ENCODE measurements at places on chromosomes 4 and X.
A peak's percentile ranks its signal among the peaks of the same experiment; 100 is the strongest.

- no peak for DNase-seq
These were observed 498.0 kb upstream of the BOD1L1 start for GRCh38 chr4:14125375-14126129.

GRCh38 chr4:152207378-152207720 lies 328.5 kb downstream of the FBXW7 start:
- DNase-seq, result no peak

DNA sequence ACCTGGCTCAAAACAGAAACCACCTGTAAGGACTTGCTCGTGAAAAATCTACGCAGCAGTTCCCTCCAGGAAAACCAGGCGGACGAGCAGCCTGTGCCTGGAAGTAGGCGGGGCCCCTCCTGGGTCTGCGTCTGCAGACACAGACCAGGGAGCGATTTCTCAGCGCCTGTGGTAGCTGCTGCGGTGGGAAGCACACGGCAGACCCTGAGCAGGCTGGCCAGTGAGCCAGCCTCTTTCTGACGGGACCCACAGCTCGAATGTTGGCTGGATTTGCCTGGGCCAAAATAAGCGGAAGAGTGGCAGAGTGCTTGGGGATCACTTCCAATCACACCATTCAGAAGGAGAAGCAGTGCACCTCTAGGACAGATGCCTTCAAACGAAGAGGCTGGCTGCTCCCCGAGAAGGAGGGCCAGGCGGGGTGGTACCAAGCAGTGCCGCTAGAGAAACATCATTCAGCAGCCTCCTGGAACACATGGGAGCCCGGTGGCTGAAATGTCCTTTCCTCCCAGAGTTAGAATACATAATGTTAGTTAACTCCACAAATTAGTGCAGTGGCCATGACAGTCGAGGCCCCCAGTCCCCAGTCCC lies 85.9 kb downstream of the GATB start:
- no peak for DNase-seq

DNA sequence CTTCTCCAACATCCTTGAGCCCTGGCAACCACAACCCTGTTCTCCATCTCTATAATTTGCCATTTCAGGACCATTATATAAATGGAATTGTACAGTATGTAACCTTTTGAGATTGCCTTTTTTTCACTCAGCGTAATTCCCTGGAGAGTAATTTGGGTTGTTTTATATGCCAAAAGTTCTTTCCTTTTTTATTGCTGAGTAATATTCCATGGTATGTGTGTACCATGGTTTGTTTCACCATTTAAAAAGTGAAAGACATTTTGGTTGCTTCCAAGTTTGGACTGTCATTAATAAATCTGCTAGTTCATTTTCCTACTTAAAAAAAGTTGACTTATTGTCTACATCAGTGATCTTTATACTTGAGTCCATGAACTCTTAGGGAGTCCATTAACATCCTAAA lies 33.0 kb upstream of the SMIM10 start:
- no peak for DNase-seq

GRCh38 chrX:26649534-26649933 lies 433.6 kb downstream of the MAGEB5 start:
- no peak for DNase-seq

GRCh38 chr4:128068918-128069317 lies 7.8 kb downstream of the LARP1B start:
- no peak for DNase-seq

DNA sequence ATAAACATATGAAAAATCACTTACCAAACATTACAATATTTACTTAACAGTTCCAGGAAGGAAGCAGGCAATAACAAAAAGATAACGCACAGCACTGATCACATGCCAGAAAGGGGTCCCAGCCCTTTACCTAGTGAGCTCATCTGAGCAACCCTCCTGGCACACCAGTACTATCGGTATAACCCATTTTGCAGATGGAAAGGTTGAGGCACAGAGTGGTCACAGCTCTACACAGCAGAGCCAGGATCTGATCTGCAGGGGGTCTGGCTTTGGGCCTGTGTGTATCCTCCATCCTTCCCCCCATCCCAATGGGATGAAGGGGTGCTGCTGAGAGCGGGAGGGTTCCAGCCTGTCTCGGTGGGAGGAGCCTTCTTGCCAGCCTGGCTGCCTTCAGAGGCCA lies 5.0 kb downstream of the NSG1 start:
- DNase-seq, result no peak

- no peak for DNase-seq
These were observed 50.0 kb downstream of the TMA16 start for GRCh38 chr4:163544407-163545038.

- DNase-seq, result peak; percentile 80
These were observed 16.4 kb downstream of the TCEANC start for GRCh38 chrX:13669246-13669737.

- no peak for DNase-seq
These were observed 42.1 kb downstream of the NFKB1 start for GRCh38 chr4:102543030-102543928.

- DNase-seq, result no peak
These were observed 115.1 kb downstream of the SH3KBP1 start for GRCh38 chrX:19772096-19772821.

DNA sequence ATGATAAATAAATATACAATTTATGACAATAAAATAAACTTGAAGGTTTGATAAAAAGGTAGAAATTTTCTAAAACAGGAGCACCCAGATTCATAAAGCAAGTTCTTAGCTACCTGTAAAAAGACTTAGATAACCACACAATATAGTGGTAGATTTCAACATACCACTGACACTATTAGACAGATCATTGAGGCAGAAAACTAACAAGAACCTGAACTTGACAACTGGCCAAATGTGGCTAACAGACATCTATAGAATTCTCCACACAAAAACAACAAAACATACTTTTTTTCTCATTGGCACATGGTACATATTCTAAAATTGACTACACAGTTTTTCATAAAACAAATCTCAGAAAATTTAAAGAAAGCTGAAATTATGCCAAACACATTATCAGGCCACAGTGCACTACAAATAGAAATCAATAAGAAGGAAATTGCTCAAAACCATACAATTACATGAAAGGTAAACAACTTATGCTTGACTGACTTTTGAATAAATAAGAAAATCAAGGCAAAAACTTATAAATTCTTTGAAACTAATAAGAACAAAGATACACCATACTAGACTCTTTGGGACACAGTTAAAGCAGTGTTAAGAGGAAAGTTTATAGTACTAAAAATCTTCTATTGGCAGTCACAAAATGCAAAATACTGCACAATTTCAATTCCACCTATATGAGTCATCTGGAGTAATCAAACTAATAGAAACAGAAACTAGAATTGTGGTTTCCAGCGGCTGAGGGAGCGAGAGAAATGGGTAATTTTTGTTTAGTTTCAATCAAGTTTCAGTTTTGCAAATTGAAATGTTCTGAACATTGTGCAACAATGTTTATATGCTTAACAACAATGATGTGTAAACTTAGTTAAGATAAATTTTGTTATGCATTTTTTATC lies 925.6 kb downstream of the SH3BGRL start:
- no peak for DNase-seq

DNA sequence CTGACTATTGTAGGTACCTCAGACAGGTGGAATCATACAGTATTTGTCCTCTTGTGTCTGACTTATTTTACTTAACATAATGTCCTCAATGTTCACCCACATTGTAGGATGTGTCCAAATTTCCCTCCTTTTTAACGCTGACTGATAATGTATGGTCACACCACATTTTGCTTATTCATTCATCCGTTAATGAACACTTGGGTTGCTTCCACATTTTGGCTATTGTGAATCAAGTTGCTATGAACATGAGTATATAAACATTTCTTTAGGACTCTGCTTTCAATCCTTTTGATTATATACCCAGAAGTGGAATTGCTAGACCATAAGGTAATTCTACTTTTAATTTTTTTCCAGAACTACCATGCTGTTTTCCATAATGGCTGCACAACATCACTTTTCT lies 87.0 kb upstream of the NDP start:
- DNase-seq, result no peak

DNA sequence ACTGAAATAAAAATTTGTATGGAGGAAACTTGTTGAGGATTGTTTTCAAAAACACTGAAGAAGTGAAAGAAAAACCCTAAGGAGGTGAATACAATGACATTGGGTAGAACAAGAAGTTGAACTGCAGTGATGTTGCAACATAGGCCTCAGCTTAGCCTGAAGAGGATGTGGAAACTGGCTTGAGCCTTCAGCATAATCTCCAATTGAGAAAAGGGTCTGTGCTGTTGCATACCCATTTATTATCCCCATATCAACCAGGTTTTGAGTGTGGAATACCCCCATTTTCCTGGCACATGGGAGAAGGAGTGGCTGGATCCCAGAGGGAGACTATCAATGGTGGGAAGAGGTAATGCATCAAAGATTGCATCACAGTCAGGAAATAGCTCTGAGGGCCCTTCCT lies 695.0 kb upstream of the HS3ST1 start:
- DNase-seq, result no peak

DNA sequence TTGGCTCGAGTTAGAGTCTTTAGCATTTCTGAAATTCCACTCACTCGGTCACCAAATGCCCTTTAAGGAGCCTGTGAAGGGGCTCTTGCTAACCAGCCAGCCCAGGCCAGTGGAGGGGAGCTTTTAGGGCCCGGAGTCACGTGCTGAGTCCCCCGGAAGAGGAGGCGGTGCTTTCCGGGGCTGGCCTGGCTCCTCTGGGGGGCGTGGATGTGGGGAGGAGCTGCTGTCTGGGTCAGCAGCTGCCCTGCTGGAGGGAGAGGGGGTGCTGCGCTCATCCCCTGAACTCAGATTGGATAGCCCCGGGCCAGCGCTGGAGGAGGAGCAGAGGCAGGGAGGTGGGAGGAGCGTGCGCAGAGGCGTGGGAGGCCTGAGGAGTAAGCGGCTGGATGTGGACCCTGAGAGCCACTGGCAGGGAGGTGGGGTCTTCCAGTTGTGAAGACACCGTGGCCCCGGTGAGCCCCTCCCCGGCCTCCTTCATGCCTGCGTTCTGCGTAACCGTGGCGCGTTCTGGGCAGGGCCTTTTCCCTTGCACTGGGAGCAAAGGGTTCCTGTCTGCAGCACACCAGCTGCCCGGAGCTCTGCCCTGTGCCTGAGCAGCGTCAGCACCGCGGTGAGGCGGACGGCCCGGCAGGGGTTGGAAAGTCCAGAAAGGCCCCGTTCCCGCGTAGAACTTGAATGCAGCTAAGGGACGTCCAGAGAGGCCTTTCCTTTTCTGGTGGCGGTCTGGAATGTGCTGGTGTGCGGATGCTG lies 19.7 kb downstream of the MAEA start:
- DNase-seq, result peak; percentile 83

DNA sequence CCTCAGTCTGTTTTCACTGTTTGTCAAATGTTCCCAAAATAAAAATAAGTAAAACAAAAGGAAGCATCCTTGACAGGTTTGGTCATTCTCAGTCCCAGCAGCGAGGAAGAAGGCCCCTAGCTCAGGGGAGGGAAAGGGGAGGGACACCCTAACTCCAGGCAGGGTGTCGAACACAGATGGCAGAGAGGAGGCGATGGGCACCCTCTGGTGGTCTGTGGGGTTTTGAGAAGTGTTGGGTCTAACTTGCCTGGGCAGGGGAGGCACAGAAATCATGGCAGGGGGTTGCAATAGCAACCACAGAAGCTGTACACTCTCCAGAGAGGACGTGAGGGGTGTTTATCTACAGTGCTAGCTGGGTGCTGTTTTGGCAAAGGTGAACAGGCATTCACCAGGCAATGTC lies 229.8 kb upstream of the SFRP2 start:
- no peak for DNase-seq

GRCh38 chr4:56799161-56799759 lies 22.2 kb downstream of the SPINK2 start:
- no peak for DNase-seq

- no peak for DNase-seq
These were observed 3.4 kb downstream of the PRPS2 start for GRCh38 chrX:12794654-12795053.

DNA sequence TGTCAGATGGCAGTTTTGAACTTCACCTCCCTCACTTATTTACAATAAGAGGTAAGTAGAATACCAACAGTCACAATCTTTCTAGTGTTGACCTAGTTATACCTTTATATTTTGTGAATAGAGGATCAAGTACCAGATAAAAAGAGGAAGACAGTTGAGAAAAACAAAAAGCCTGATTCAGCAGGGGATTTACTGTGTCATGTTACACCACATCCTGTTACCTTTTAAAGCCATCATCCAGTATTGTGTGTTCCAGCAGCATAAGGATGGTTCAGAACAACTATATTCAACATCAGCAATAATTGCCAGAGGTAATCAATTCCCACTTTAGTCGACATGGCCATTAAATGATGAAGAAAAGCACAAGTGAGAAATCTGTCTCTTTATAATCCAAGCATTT lies 21.3 kb upstream of the CXCL6 start:
- no peak for DNase-seq

DNA sequence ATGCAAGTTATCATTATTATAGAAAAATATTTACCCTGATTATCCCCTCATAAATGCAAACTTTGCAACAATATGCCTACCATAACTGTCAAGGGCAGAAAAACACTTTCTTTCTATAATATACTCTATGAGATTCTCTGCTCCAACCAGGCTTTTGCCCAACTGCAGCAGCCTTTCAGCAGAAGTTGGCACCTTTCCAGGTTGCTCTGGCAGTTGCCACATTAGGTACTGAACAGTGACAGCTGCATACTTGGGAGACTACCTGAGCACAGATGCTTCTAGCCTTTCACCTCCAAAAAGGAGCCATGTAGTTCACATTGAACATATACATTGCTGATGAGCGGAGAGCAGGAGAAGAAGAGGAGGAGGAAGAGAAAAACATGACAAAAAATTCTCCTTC lies 69.5 kb upstream of the BRWD3 start:
- DNase-seq, result no peak

DNA sequence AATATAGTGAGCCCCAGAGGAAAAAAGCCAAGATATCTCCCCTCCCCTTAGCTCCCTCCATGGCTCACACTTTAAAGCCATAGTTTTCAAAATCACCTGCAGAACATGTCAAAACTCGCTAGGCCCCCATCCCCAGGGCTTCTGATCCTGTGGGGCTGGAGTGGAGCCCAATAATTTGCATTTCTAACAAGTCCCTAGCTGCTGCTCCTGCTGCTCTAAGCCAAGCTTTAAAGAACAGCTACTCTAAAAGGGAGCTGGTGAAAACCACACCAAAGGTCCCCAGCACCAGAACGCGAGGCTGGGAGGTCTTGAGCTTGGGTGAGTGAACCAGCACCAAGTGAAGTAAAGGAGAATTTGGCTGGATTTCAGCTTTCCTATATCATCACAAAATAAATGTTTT lies 237.1 kb downstream of the ZNF674 start:
- DNase-seq, result no peak

DNA sequence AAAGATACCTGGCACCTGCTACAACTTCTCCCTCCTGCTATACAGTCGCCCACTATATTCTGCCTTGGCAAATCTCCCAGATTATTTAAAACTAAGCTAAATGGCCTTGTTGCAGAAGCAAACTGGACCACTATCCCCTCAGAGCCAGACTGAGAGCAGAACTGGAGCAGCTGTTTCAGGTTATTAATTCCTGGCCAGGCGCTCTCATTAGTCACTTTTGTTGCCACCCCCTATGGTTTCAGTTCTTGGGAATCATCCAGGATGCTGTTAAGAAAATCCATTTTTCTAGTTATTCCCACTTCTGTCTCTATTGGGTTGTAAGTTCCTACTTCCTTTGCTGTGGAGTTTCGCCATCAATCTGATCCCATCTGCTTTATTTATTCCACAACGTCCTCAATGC lies 30.1 kb downstream of the ADGRA3 start:
- peak; percentile 41 for DNase-seq

- no peak for DNase-seq
These were observed 170.0 kb downstream of the RELL1 start for GRCh38 chr4:37516057-37516775.

- DNase-seq, result no peak
These were observed 254.5 kb upstream of the RPS6KA3 start for GRCh38 chrX:20521222-20521621.

Data from HFF-Myc (cell line).